ENCODE measurements at places on chromosomes 11 and 22. TPM values are rescaled to one million over a fixed set of nuclear protein-coding genes. Genes with fewer than 3 reads are reported as not detected.

The KCTD14 gene
- 0.20 TPM for total RNA-seq

The EIF3F gene
- 367 TPM for total RNA-seq

The MFRP gene
- total RNA-seq = not detected

DNA sequence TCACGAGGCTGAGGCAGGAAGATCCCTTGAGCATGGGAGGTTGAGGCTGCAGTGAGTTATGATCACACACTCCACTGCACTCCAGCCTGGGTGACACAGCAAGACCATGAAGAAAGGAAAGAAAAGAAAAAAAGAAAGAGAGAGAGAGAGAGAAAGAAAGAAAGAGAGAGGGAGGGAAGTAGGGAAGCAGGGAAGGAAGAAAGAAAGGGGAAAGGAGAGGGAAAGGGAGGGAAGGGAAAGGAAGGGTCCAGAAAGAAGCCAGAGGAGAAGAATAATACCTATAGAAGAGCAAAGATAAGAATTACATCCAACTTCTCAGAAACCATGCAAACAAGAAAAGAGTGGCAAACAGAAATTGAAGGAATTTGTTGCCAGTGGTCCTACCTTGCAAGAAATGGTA lies 17.2 kb upstream of the ZFTA start:
- no peak for DNase-seq

DNA sequence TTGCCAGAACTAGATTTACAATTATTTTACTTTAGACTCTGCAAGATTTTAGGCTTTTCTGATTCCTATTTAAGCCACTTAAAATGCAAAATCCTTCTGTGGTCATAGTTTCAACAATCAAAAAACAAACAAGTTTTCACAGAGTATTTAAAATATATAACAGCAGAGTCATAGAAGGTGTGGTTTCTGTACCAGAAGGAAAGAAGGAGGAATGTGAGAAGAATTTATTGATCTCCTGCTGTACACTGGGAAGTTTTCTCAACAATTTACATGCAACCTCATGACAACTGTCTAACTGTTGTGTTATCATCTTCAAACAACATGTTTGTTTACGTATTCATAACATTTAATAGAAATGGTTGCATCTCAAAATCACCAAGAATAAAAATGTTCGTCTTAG lies 102.3 kb upstream of the CEP126 start:
- no peak for DNase-seq

GRCh38 chr11:16293204-16293681 lies 63.1 kb downstream of the SOX6 start:
- no peak for DNase-seq

GRCh38 chr11:94060401-94060800 lies 39.2 kb downstream of the HEPHL1 start:
- DNase-seq = no peak

DNA sequence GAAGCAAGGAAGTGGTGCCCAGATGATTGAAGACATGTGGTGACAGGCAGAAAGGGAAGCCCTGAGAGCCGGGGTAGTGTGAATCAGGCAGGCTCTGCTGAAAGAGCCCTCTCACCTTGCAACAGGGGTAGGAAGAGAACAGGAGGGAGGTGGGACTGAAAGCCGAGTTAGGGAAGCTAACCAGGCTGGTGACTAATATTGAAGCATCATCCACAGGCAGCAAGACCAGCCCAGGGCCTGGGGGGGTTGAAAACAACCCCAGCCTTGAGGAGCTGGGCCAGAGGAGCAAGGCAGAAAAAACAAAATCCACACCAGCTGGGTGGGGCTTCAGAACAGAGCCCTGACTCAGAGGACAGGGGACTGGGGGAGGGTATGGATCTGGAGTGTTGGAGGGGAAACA lies 35.0 kb upstream of the CRTAM start:
- no peak for DNase-seq

DNA sequence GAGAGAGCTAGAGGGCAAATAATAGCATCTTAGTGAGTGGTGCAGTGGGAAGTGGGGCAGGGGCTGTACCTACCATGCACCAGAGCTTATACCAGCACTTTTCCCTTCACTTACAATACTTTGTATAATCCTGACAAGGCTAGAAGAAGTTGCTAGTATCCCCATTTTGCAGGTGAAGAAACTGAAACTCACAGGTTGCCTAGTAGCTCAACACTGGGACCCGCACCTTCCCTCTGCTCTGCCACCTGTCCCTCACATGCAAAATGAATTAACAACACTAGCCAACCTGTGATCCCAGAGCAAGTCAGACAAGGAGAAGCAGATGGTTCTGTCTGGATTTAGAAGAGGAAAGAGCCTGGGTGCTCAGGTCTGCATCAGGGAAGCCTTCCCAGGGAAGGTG lies 510.4 kb downstream of the BUD13 start:
- no peak for DNase-seq

DNA sequence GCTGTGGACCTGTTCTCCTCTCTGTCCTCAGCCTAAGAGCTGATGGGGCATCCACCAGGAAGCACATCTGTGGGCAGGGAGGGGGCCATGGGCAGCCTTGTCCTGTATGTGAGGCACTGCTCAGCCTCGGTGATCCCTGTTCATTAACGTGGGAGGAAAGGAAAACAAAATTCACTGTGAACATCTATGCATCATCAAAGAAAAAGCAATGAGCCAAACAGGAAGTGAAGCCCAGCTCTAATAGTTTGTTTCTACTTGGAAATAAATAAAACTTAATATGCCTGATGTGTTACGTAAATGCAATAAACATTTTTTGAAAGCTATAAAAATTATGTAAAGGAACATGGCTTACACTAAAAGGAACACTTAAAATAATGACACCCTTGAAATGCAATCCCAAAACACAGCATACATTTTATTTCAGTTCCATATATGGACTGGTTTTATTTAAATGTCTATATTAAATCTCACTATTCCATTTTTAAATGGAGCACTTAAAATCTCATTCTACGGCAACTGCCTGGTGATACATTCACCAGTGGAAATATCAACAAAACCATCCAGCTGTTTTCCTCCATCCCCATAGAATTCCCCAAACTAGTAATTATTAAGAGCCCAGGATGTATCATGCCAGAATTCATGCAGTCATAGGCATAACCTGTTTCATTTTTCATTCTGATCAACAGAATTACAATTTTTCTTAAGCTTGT lies 78.3 kb downstream of the ZNF280B start:
- DNase-seq = no peak

GRCh38 chr22:47736186-47737034 lies 974.0 kb downstream of the TBC1D22A start:
- DNase-seq = no peak

The FKBP2 gene
- total RNA-seq = 31.4 TPM

The OR5I1 gene
- not detected for total RNA-seq

DNA sequence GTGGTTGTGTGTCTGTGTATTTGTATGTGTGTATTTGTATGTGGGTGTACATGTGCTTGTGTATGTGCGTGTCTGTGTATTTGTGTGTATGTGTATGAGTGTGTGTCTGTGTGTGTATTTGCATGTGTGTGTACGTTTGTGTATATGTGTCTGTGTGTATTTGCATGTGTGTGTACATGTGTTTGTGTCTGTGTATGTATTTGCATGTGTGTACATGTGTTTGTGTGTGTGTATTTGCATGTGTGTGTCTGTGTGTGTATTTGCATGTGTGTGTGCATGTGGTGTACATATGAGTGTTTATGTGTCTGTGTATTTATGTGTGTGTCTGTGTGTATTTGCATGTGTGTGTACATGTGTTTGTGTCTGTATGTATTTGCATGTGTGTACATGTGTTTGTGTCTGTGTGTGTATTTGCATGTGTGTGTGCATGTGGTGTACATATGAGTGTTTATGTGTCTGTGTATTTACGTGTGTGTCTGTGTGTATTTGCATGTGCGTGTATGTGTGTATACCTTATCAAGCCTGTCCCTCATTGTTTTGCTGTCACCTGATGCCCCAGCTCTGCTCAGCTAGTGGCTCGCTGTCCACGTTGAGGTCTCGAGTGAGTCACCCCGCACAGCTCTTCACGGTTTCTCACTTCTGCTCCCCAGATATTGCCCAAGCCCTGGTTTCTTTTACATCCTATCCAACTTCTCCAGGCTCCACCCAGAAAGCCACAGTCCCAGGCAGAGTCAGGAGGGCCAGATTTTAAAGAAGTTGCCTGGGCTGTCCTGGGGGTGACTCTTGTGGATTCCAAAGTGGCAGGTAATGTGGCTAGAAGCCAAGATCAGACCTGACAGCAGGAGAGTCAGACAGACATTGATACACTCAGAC lies 15.2 kb downstream of the MB start:
- no peak for DNase-seq

DNA sequence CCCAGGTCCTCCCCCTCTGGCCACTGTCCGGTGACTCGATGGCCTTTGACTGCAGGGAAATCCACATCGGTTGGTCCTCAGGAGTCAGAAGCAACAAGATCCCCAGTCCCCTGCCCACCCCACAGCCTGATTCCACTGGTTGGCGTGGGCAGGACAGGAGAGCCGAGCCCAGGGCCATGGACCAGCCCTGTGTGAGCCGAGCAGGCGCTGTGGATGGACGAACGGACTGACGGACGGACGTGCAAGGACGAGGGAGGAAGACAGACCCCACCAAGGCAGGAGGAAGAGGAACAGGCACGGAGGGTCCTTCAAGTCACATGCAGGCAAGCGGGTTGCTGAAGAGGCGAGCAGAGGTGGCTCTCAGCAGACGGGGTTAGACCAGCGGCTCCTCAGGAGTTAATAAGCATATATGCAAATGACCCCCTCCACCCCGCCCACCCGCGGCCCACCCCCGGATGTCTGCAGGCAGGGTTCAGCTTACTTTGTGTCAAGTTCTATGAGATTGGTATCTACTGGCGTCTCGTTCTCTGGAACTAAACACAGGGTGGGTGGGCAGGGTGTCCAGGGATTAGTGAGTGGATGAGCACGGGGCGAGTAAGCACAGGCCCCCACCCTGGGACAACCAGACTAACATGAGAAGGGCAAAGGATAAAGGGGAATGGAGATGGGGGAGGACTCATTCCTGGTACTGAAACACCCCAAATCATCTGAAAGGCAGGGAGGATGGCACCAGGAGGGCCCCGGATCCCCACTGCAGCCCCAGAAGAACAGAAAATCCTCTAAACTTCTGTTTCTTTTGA lies 26.8 kb downstream of the TPBGL start:
- DNase-seq = no peak

The MMP13 gene
- total RNA-seq = not detected

The PKDREJ gene
- not detected for total RNA-seq

DNA sequence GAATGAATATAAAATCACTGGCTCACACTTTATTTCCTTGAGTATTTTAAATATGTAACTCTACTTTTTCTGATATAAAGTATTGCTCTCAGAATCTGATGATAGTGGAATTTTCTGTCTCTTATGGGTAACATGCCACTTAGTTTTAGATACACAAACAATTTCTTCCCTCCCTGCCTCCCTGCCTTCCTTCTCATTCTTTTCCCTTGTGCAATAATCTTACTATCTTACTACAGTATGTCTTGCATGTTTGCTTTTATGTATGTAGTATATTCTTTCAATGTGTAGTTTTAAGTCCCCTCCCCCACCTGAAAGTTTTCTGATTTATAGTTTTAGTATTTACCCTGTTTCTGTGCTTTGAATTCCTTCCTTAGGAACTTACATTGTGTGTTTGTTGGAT lies 48.4 kb downstream of the INSC start:
- DNase-seq = no peak

DNA sequence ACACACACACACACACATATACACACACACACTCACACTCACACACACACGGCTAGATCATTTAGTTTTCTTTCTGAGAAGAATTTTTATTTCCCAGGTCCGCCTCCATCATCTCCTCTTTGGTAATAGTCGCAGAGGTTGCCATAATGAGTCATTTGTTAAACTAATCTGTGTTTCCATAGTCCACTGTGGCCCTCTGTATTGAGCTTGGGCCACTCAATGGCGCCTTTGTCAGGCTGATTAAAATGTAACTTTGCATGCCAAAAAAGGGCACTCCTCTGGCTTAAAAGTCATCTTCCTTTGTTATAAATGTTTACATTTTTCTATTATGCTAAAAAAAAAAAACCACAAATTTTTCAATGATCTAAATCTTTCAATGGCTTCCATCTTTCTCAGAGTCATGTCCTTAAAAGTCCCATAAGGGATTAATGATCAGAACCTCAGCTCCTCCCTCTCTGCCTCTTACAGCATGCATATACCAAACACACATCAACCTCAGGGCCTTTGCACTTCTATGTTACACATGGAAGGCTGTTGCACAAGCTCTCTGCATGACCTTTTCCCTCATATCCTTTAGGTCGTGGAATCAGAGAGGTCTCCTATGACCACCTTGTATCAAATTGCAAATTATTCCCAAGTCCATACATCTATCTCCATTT lies 35.3 kb downstream of the EHF start:
- DNase-seq = no peak

GRCh38 chr11:68038718-68039525 lies at the start of gene TCIRG1:
TCIRG1 (plus strand) TSS chr11:68039025; CDS start chr11:68041272, 2,247 bp downstream.
- DNase-seq = peak; percentile 49

The GAS2L1 gene
- total RNA-seq = not detected
